ENCODE measurements at places on chromosomes 11 and 22.

GRCh38 chr11:13315517-13316432 is 38.2 kb downstream of the BMAL1 start:
- DNase-seq = no peak

DNA sequence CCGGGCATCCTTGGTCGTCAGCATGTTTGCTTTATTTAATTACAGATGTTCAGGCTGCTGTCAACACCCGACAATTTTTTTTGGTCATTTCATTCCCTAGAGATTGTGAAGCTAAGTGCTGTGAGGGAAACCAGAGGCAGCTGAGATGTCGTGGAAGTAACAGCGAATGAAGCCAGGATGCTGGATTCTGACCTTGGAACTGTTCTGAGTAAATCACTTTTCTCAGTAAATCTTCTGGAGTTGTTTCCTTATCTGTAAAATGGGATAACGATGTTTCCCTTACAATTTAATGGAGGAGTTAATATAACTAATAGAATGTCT is 390 bp upstream of the CKAP5 start:
- DNase-seq = no peak

- no peak for DNase-seq
Measured at GRCh38 chr11:120027546-120028180, 110.2 kb downstream of the TRIM29 start.

- DNase-seq = no peak
Measured at GRCh38 chr11:134098566-134099184, 29.8 kb downstream of the JAM3 start.

DNA sequence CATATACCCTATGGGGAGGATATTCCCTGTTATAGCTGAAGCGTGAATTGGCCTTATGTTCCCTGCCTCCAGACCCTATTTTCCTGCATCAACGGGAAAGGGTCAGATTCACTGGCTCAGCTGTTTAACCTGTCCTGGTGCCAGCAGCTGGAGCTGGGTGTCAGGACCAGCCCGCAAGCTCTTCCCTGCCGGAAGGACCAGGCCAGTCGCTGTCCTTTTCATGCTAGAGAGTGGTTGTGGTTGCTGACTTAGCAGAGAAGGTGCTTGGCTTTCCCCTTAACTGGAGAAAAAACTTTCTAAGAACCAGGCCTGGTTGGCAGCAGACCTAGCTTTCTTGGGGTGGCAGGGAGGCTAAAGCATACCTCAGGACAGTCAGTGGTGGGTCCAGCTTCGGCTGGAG is 5.2 kb upstream of the SREBF2 start:
- DNase-seq = peak; percentile 57

Data from femur (tissue), 1 donor.